ENCODE measurements at places on chromosomes 1 and 21.

DNA sequence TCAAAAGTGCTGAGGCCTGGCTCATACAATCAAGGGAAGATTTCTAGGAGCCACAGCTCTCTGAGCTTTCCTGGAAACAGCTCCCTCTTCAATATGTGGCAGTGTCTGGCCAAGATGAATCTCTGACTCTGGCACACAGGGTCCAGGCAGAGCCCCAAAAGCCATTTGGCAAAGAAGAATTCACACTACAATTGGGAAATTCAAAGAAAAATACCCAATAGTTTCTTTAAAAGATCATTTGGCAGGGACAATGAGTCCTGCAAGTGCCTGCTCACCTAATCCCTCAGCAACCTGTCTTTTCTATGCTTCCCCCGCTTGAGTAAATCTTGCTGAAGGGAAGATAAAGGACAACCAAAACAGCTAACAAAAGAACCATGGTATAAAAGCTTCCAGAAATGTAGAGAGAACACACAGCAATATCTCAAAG, 124.6 kb downstream of the TGFBR3 start:
- peak; percentile 79 for DNase-seq

GRCh38 chr1:245645406-245645805, 490.6 kb downstream of the KIF26B start:
- DNase-seq: no peak

DNA sequence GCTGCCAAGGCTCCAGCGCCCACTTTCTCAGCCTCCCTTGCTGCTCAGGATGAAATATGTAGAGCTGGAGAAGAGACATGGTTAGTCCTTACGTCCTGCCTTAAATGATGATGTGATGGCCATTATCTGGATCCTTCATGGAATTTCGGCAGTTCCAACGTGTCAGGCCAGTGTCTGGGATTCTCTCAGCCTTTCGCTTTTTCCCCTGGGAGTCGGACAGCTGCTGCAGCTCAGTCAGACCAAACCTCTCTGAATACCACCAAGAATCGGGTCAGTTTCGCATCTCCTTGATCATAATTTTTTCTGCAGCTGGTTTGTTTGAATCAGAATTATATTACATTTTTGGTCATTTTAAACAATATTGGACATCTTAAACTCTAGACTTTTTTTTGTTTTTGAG, 22.3 kb upstream of the KLHDC8A start:
- DNase-seq: no peak

GRCh38 chr1:207241164-207241934, 80.1 kb upstream of the CD55 start:
- no peak for DNase-seq

DNA sequence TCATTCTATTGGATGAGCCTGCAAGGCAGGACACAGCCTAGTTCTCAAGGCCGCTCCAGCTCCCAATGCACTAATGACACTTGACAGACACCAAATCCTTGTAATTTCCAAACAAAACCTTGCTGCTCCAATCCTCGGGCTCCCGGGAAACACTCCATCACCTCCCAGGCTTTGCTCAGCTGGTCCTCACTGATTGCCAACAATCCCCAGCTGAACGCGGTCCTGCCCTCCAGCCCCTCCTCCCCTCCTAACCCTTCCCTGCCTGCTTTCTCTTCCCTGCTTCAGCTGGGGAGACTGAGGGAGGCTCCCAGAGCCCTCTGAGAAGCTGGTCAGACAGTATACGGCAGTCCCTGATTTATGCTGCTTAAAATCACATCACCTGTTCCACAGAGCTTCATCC, 114.4 kb upstream of the TNR start:
- peak; percentile 63 for DNase-seq
